ENCODE measurements at places on chromosomes 12 and 14.

- DNase-seq, result no peak
Observed at GRCh38 chr12:49105504-49106084, 5.1 kb downstream of the LMBR1L start.

GRCh38 chr12:104578453-104578852 is 121.7 kb downstream of the CHST11 start:
- peak; percentile 89 for DNase-seq

- DNase-seq, result no peak
Observed at GRCh38 chr12:32061033-32061432, 45.6 kb upstream of the BICD1 start.

- DNase-seq, result peak; percentile 44
Observed at GRCh38 chr12:13177373-13177772, 19.2 kb upstream of the EMP1 start.

DNA sequence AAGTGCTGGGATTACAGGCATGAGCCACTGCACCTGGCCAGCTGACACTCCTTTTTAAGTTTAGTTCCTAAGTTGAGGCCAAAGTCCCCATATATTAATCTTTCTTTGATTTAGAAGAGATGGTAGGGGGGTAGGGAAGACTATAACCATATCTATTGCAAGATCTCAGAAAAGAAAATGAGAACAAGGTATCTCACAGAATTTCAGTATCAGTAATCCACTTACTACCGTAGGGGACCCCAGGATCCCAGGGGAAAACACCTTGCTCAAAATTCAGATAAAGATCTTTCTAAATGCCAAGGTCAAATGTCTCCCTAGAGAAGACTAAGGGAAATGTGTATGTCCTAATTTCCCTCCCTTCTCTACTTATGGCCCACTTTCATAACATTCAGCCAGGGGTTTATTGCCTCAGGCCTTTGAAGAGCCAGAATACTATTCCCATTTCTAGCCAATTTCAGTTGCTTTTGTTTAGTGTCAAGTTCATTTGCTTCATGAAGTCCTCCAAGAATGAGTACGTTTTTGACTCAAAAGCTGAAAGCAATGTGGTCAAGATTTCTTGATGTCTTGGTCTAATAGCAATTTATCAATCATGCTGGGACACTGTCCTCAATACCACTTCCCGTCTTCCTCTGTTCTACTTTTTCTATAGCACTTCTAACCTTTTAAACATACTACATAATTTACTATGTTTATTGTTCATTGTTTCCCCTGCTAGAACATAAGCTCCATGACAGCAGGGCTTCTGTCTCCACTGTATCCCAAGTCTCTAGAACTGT is 86.3 kb downstream of the DCAF5 start:
- DNase-seq, result no peak

GRCh38 chr12:67884596-67884995 is 104.7 kb upstream of the IFNG-AS1 start:
- no peak for DNase-seq

Measured in EL (cell line).